ENCODE measurements at places on chromosomes 4 and X. TPM values are rescaled to one million over a fixed set of nuclear protein-coding genes. Genes with fewer than 3 reads are reported as not detected.

NBDY gene
- total RNA-seq = 35.3 TPM

IL2 gene
- 1.1 TPM for total RNA-seq

KDR gene
- total RNA-seq = not detected

DNA sequence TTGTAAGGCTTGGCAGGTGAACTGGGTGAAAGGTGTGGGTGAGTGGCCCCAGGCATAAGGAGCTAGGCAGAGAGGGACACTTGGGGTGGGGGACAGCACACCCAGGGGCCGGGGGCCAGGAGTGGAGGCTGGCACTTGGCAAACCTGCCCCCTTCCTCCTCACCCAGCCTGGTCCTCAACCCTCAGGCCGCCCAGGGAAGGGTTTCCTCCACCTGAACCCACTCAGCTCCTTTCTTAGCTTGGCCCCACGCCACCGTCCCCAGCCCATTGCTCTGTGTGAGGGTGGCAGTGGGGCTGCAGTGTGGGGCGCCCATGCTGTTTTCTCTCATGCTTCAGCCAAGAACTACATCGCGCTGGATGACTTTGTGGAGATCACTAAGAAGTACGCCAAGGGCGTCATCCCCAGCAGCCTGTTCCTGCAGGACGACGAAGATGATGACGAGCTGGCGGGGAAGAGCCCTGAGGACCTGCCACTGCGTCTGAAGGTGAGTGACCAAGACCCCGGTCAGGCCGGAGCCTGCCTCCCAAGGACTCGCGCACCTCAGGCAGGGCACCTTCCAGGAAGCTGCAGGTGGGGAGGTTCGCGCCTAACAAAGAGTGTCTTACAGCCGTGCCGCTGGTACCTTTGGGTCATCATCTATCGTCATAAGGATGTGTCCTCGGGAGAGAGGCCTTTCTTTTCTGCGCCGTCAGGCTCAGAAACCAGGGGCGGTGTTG is 25.2 kb downstream of the WFS1 start:
- no peaks in the 10 kb centered on the region for H3K4me1 ChIP-seq
- peak; percentile 59 for DNase-seq
- no peaks in the 10 kb centered on the region for H3K27me3 ChIP-seq
- H3K36me3 ChIP-seq = no peaks in the 10 kb centered on the region
- no peak overlapping the region for H3K27ac ChIP-seq

DNA sequence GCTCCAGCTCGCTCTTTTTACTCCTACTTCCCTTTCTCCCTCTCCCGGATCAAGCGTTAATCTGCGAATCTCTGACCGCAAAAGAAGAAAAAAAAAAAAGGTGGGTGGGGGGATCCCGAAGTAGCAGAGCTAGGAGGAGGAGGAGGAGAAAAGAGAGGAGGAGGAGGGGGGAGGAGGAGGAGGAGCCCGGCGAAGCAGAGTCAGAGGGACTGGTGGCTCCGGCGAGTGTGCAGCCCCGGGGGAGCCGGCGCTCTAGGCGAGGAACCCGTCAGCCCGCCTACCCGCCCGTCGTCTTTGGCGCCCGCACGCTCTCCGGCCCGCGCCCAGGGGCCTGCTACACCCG is at the start of gene NHSL2:
Gene NHSL2 (plus strand): TSS at position 203 of the 343 bp plus-strand sequence.
- no peak within 1 kb of the TSS for H3K27ac ChIP-seq
- no peak for DNase-seq
- H3K4me3 ChIP-seq = peak within 1 kb of the TSS; percentile 42

DNA sequence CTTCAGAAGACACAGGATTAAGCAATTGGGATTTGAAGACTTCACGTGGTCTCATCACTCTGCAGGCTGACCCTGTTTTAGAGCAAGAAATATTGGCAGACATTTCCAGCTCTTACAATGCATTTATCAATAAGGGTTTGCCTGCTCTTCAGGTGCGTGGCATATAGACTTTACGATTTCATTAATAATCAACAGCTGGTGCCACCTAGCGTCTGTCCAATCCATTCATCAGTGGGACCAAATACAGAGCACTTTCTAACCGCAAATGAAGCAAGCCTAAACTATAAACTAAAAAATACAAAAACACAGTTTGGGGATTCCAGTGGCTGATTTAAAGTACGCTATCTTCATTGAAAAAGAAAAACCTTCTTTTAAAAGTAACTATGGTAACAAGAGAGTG is 125.4 kb upstream of the DMD start:
- no peak overlapping the region for H3K27ac ChIP-seq
- no peaks in the 10 kb centered on the region for H3K27me3 ChIP-seq
- no peak overlapping the region for H3K4me3 ChIP-seq
- H3K4me1 ChIP-seq = no peaks in the 10 kb centered on the region

- no peak overlapping the region for H3K27ac ChIP-seq
- DNase-seq = no peak
- no peaks in the 10 kb centered on the region for H3K4me1 ChIP-seq
- H3K36me3 ChIP-seq = no peaks in the 10 kb centered on the region
- H3K4me3 ChIP-seq = no peak overlapping the region
Observed at GRCh38 chr4:105644257-105644656, 64.2 kb downstream of the INTS12 start.

DNA sequence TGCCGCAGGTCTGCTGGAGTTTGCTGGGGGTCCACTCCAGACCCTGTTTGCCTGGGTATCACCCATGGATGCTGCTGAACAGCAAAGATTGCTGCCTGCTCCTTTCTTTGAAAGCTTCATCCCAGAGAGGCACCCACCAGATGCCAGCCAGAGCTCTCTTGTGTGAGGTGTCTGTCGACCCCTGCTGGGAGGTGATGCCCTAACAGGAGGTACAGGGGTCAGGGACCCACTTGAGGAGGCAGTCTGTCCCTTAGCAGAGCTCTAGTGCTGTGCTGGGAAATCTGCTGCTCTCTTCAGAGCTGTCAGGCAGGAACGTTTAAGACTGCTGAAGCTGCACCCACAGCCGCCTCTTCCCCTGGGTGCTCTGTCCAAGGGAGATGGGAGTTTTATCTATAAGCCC is 162.7 kb downstream of the NAF1 start:
- DNase-seq = no peak
- no peaks in the 10 kb centered on the region for H3K4me1 ChIP-seq
- H3K36me3 ChIP-seq = no peaks in the 10 kb centered on the region

GRCh38 chrX:149453030-149453429 is 52.1 kb downstream of the IDS start:
- no peak overlapping the region for H3K27ac ChIP-seq
- DNase-seq = no peak
- no peaks in the 10 kb centered on the region for H3K27me3 ChIP-seq
- H3K36me3 ChIP-seq = peaks cover 13% of the 10 kb centered on the region
- H3K4me3 ChIP-seq = no peak overlapping the region
- no peaks in the 10 kb centered on the region for H3K4me1 ChIP-seq

GRCh38 chr4:173217727-173218126 is 49.1 kb downstream of the GALNT7 start:
- H3K27me3 ChIP-seq = no peaks in the 10 kb centered on the region
- H3K4me1 ChIP-seq = peaks cover 12% of the 10 kb centered on the region
- DNase-seq = no peak
- H3K36me3 ChIP-seq = no peaks in the 10 kb centered on the region
- H3K27ac ChIP-seq = no peak overlapping the region

GRCh38 chr4:92035666-92036065 is 268.1 kb upstream of the GRID2 start:
- H3K27ac ChIP-seq = no peak overlapping the region
- H3K4me3 ChIP-seq = no peak overlapping the region
- no peak for DNase-seq
- H3K36me3 ChIP-seq = peaks cover 9% of the 10 kb centered on the region
- H3K27me3 ChIP-seq = no peaks in the 10 kb centered on the region

- no peaks in the 10 kb centered on the region for H3K27me3 ChIP-seq
- DNase-seq = no peak
- no peaks in the 10 kb centered on the region for H3K36me3 ChIP-seq
- H3K27ac ChIP-seq = no peak overlapping the region
- H3K4me3 ChIP-seq = no peak overlapping the region
Observed at GRCh38 chrX:12614266-12614665, 176.9 kb upstream of the PRPS2 start.

DNA sequence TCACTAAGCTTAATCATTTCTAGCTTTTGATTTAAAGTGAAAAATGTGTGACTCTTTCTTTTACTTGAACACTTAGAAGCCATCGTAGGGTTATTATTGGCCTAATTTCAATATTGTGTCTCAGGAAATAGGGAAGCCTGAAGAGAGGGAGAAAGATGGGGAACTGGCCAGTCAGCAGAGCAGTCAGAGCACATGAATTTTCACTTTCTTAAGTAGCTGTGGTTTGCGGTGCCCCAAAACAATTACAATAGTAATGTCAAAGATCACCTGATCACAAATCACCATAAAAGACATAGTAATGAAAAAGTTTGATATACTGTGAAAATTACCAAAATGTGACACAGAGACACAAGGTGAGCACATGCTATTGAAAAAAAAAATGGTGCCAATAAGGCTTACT is 45.5 kb downstream of the CENPC start:
- H3K27ac ChIP-seq = no peak overlapping the region
- peaks cover 17% of the 10 kb centered on the region for H3K4me1 ChIP-seq
- H3K27me3 ChIP-seq = no peaks in the 10 kb centered on the region
- DNase-seq = no peak
- H3K4me3 ChIP-seq = no peak overlapping the region

DNA sequence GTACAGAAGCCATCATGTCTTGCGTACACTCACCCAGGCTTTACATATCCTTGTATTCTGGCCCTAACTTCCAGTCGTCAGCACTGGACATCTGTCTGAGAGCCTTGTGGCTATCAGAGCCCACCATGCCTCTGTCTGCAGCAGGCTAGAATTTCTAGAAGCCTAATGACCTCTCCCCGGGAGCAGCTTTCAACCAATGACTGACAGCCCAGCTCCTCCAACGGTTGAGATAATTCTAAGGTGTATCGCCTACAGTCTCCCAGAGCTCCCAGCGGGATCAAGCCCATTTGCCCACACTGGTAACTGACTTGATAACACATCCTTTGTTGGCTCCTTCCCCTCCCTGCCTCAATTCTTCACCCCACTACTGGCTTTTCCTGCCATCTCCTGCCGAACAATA is 562.8 kb downstream of the BCOR start:
- H3K36me3 ChIP-seq = no peaks in the 10 kb centered on the region
- DNase-seq = no peak
- H3K4me1 ChIP-seq = no peaks in the 10 kb centered on the region
- H3K27ac ChIP-seq = no peak overlapping the region
- peaks cover 32% of the 10 kb centered on the region for H3K27me3 ChIP-seq
- no peak overlapping the region for H3K4me3 ChIP-seq

DNA sequence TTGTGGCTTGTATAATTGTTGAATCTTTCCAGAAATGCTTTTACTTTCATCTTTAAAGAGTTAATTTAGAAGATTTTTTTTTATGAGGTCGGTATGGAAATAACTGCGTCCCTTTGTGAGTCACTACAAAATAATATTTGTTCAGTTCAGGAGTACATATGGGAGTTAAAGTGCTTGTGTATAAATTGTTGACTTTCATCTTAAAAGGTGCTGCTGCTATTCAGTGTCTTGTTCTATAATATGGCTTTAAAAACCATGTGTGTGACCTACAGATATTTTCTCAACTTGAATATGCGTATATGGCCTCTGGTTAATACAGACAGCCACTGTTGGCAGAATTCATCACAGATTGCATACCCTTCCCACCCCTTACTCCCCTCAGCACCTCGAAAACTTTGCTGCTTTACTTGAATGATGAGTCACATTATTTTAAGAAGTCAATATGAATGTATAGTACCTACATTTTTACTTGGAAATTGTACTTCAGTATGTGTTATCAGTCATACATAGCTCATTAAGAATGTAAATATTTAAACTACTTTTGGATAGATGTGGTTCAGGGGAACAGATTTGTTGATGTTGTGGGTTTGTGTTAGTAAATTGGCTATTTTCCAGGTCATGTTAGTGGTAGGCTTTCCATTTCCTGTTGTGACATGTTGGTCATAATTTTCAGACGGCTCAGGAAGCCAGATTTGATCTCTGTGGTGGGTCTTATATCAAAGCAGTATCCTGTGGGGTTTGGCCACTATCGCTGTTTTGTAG is 1.5 kb downstream of the CLCN3 start:
- H3K36me3 ChIP-seq = no peaks in the 10 kb centered on the region
- H3K4me3 ChIP-seq = peak overlapping the region; percentile 99
- H3K4me1 ChIP-seq = peaks cover 44% of the 10 kb centered on the region

DNA sequence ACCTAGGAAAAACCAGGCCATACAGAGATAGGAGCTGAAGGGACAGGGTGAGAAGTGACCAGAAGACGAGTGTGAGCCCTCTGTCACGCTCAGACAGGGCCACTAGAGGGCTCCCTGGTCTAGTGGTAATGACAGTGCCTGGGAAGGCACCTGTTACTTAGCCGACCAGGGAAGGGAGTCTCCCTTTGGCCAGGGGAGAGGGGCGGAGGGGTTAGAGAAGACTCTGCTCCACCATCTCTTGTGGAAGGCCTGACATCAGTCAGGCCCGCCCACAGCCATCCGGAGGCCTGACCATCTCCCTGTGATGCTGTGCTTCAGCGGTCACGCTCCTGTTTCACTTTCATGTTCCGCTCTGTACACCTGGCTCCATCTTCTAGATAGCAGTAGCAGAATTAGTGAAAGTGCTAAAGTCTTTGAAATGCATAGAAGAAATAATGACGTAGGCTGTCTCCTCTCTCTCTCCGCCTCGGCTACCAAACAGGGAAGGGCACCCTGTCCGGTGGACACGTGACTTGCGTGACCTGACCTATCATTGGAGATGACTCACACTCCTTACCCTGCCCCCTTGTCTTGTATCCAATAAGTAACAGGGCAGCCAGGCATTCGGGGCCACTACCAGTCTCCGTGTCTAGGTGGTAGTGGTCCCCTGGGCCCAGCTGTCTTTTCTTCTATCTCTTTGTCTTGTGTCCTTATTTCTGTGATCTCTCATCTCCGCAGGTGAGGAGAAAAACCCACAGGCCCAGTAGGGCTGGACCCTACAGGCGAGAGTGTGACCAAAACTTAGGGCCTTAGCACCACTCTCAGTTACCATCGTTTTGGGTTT is 26.7 kb downstream of the HTT-AS start:
- H3K4me3 ChIP-seq = peak overlapping the region; percentile 56
- H3K4me1 ChIP-seq = peaks cover 36% of the 10 kb centered on the region
- H3K27me3 ChIP-seq = no peaks in the 10 kb centered on the region
- peak overlapping the region; percentile 53 for H3K27ac ChIP-seq
- DNase-seq = peak; percentile 85
- H3K36me3 ChIP-seq = no peaks in the 10 kb centered on the region

DNA sequence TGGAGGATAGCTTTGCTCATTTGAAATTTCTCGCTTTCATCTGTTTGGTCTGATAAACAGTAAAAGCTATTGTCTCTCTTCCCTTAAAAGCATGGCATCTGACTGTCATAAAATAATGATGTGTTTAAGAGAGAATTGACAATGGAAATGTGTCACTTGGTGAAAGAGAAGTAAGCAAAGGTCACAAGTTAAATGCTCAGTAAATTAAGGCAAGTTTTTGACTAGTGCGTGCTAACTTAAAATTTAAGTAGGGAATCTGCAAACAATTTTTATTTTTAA is 161.6 kb upstream of the ANKRD50 start:
- no peaks in the 10 kb centered on the region for H3K4me1 ChIP-seq
- no peak overlapping the region for H3K27ac ChIP-seq
- DNase-seq = no peak

GRCh38 chr4:165299399-165300060 is 27.9 kb upstream of the MSMO1 start:
- H3K27ac ChIP-seq = no peak overlapping the region
- H3K4me3 ChIP-seq = no peak overlapping the region
- H3K4me1 ChIP-seq = peaks cover 23% of the 10 kb centered on the region
- no peaks in the 10 kb centered on the region for H3K27me3 ChIP-seq
- no peak for DNase-seq

- no peaks in the 10 kb centered on the region for H3K36me3 ChIP-seq
- H3K27ac ChIP-seq = peak overlapping the region; percentile 85
- peaks cover 19% of the 10 kb centered on the region for H3K4me1 ChIP-seq
- peak; percentile 69 for DNase-seq
- H3K27me3 ChIP-seq = no peaks in the 10 kb centered on the region
Observed at GRCh38 chr4:184282251-184282713, 64.6 kb upstream of the ENPP6 start.

Measured in natural killer cell treated with Interleukin-12 subunit alpha and Interleukin-12 subunit beta and Interleukin-15 and Interleukin-18, amount 100 ng/mL, for 72 hours (primary cell).